A673 (cell line): ENCODE measurements at places on chromosomes 13 and 19.

DNA sequence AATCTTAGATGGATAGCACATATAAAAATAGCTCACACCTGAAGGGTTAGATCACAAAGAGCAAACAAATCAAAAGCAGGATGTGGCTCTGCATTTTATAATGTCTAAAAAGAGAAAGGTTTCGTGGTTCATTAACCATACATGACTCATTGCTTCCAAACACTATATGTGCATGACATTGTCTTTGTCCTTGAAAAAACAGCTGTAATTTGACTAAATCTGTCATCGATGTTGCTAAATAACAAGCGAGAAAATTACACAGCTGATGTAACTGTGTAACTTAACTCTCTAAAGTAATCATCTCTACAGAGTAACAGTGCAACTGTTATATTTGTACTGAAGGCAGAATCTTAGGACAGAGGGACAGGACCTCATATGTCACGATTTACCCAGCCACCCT, 383.1 kb upstream of the GPC6 start:
- DNase-seq = peak; percentile 26

- DNase-seq = no peak
Observed at GRCh38 chr19:33186431-33187182, 7.5 kb upstream of the LRP3 start.

- no peak for DNase-seq
Observed at GRCh38 chr13:112034231-112034630, 32.7 kb upstream of the SOX1 start.

GRCh38 chr13:54357284-54357933, 1328.8 kb downstream of the OLFM4 start:
- no peak for DNase-seq
